ENCODE measurements at places on chromosomes 4 and X.

- DNase-seq = no peak
Observed at GRCh38 chr4:92433272-92433758, 129.5 kb downstream of the GRID2 start.

GRCh38 chr4:83113429-83113786 is 1.1 kb downstream of the PLAC8 start:
- DNase-seq = no peak

- no peak for DNase-seq
Observed at GRCh38 chr4:38872620-38873019, 5.0 kb downstream of the FAM114A1 start.

GRCh38 chr4:147590249-147590920 is 26.8 kb upstream of the TMEM184C start:
- peak; percentile 34 for DNase-seq
